ENCODE measurements at places on chromosomes 3 and 15.

DNA sequence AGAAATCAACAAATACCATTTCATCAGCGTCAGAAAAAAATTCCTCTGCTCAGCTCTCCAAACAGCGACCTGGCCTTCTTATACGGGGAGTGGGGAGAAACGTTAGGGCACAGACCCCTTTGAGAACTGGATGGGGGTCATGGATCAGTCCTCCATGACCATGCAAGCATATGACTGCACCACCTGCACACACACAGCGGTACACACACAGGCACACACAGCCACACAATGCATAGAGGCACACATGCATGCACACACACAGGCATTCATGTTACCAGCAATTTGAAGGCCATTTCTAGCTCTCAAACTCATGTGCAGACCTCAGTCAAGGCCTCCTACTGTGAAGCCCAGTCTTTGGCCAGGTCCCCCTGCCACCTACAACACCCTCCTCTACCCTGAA lies 50.2 kb downstream of the SLC41A3 start:
- DNase-seq: no peak

GRCh38 chr3:179398574-179399231 lies 51.2 kb downstream of the MFN1 start:
- no peak for DNase-seq

DNA sequence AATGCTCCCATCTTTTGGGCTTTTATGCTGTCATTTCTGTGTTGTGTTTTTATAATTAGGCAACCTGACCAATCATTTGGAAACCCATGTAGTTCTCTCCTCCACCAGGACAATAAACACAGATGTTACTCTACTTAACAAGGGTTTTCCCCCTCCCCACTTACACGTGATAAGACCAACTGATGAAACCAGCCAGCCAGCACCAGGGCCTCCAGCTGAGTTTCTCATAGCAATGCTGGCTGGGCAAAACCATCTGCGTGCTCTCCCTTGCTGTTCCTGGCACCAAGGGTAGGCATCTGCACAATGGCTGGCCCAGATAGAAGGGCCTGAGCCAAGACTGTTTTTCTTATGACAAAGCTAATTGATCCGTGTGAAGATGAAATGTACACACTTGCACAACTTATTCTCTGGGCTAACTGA lies 310.4 kb downstream of the PLCL2 start:
- peak; percentile 11 for DNase-seq

- DNase-seq: no peak
These were observed 193.8 kb downstream of the ABHD5 start for GRCh38 chr3:43884581-43884980.

DNA sequence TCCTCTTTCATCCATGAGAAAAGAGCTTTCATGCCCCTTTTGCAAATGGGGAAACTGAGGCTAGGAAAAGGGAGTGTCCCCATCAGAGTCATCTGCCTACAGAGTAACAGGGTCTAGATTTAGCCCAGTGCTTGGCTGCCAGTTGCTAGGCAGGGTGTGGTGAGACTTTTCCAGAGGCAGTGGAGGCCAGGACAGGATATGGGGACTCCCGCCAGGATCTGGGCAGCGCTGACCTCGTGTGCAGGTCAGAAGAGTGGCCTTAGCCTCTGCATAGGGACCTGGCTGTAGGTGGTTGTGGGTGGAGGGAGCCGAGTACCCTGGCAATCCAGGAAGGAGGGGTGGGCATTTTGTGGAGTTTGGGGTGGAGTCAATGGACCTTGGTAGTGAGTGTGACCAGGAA lies 4.2 kb downstream of the PLXNA1 start:
- no peak for DNase-seq

GRCh38 chr3:45347315-45348000 lies 40.9 kb upstream of the LARS2 start:
- no peak for DNase-seq

DNA sequence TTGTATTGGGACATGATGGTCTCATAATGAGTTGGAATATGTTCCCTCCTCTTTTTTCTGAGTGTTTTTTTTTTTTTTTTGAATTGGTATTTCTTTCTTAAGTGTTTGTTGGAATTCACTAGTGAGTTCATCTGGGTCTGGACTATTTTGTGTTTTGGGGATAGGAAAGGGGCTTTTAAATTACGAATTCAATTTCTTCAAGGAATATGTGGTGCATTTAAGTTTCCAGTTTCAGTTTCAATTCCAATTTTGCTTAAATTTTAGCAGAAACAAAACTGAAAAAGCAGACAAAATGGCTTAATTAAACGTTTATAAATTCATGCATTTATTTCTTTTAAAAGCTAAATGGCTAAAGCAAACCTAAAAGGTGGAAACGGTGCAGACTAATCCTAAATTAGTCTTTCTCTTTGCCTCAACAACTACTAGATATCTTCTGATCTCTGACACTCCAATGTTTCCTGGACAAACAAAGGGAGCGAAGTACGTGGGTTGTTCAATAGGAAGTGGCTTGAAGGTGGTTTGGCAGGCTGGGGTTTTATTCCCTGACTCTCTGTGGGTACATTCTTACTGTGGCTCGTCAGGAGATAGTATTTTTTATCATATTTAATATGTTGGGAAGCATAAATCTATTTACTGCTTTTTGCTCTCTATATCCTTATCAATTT lies 50.0 kb upstream of the CORO2B start:
- DNase-seq: peak; percentile 4

DNA sequence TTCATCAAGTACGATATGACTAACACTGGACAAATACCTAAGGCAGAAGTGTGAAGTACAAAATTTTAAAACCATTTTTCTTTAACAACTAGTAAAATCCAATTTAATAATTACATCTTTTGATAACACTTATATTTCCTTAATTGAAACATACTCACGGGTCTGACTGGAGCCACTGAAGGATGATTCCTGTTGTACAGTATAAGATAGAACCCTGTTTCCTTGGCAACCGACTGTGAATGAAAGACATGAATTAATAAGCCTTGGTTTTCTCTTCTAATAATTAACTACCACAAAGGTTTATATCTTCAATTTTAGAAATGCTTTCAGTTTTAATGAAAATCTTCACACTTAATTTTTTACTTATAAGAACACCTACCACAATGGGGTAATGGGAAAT lies 19.4 kb downstream of the DHX36 start:
- DNase-seq: no peak

DNA sequence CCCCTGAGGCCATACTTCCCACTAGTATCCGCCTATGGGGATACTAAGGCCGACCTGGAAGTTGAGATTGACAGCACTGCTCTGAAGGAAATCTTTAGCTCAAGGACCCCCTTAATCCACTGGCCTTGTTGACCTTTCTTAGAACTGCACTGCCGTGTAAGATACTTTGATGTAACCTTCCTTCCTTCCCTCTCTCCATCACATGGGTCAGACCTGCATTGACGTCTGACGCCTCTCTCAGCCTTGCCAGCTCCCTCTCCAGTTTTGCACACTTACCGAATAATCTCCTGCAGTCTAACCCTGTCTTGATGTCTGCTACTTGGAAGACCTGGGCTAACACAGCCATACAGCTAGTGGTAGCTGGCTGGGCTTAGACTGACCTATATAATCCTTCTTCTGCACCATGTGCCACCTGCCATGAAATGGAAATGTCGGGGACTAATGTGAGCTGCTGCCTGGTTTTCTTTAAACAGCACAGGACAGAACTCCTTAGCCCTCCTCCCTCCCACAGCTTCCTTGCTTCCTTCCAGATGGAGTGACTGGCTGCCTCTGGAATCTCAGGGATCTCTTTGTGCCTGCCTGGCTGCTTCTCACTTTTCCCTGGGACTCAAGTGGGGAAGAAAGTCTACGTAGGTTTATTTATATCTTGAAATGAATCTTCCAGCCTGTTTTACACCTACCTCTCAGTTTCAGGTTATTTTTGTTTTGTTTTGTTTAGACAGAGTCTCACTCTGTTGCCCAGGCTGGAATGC lies 39.2 kb upstream of the HERC1 start:
- no peak for DNase-seq

- DNase-seq: no peak
These were observed 118.5 kb downstream of the MFSD1 start for GRCh38 chr3:158920371-158920770.

- DNase-seq: no peak
These were observed 39.0 kb downstream of the GABPB1 start for GRCh38 chr15:50315814-50316630.

DNA sequence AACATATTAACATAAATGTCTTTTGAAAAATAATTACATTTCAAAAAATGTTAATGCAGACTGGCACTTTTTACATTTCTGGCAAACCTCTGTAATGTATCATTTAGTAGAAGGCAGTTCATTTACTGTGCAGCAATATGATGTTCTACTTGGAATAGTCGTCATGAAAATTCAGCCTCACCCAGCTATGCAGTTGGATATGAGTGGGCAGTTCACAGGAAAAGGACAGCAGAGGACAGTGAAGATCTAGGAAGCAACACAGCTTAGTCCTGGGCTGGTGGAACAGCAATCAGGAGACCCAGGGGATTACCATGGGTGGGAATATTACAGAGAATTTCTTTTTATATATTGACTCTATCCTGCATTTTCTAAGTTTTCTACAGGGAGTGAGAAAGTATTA lies 63.6 kb downstream of the ANO10 start:
- DNase-seq: no peak

GRCh38 chr3:187997490-187997889 lies 156.5 kb upstream of the LPP start:
- no peak for DNase-seq

DNA sequence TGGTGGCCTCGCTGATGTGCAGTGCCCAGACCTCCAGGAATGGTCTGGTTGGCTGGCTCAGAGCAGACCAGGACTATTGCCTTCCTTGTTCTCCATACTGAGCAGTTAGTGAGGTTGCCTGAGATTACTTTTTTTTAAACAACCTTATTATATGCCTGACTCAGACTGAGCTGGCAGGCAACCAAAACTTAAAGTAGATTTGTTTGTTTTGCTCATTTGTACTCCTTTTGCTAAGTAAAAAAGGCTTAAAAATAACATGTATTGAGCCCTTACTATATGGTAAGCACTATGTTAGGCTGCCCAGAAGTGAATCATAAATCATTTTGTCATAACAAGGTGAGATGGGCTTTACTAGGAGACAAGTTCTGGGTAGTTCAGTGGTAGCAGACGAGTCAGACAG lies 92.4 kb downstream of the GHSR start:
- DNase-seq: no peak

DNA sequence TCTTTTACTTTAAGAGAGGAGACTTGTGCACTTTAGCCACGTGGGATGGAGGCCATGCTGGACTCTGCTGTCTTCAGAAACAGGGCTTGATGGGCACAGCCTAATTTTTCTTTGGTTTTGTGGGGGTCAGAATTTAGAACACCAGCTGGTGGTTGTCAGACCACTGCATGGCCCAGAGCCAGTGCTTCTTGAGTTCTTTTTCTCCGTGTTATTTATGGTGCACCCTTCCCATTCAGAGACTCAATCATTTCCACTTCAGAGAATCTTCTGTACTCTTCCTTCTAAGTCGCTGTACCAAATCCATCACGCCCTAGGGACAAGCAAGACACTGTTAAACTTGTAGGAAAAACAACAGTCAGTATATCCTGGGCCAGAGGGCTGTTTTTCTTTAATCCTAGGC lies 20.1 kb downstream of the PRR23A start:
- DNase-seq: no peak

DNA sequence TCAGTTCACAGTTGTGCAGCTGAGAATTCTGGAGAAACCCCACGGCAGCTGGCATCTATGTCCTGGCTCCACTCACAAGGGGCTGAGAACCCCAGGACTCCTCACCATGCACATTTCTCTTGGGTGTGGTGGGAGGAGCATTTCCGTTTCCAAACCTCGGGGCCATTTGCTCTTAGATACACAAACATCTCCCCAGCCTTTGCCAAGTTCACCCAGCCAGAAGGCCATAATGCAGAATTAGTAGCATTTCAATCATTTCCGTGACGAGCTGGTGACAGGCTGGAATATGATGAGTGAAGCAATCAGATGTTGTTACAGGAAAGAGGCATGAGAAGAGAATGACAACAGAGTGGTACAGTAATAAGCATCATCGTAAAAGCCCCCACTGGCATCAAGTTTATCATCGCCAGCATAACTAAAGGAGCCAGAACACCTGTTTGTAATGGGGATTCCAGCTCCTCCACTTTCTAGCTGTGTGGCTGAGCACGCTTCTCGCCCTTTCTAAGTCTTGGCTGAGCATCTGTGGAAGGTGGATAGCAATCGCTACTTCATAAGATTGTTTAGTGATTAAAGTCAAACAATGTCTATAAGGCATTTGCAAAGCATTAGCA lies 82.0 kb downstream of the LIPC start:
- DNase-seq: no peak

DNA sequence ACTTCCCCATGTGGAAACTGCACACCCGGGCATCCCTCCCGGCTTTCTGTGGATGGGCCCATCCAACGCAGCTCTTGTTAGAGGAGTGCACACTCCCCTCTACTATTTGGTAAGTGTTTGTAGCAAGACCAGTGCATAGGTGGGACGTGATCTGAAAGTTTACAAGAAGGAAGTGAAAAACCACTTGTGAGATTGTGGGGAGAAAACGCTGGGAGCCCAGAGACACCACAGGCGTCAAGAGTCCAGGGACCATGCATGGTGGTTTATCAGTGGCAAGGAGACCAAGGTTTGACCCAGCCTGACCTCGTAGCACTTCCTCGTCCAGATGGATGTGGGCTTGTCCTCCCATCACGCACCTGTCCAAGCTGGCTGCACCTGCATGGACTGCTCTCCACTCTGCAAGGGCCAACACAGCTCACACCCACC lies 51.6 kb downstream of the ATP10A start:
- no peak for DNase-seq

GRCh38 chr3:123105201-123106189 lies 38.7 kb downstream of the PDIA5 start:
- no peak for DNase-seq

DNA sequence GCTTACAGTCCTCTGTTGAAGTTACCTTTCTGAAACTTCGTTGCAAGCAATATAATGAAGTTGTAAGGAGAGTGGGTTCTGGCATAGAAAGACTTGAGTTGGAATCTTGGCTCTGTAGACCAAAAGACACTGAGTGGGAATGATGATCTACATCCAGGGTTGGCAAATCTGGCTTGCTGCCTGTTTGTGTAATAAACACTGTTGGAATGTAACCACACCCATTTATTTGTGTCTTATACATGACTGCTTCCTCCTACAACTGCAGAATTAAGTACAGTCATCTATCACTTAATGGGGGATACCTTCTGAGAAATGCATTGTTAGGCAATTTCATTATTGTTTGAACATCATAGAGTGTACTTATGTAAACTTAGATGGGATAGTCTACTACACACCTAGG lies 178.4 kb upstream of the SUCLG2 start:
- no peak for DNase-seq

- DNase-seq: peak; percentile 17
These were observed 104.2 kb upstream of the SLC7A14 start for GRCh38 chr3:170689893-170690660.

GRCh38 chr3:127216415-127217261 lies 23.7 kb downstream of the PRR23E start:
- no peak for DNase-seq

GRCh38 chr3:46917257-46917656 lies 39.7 kb downstream of the PTH1R start:
- DNase-seq: no peak

DNA sequence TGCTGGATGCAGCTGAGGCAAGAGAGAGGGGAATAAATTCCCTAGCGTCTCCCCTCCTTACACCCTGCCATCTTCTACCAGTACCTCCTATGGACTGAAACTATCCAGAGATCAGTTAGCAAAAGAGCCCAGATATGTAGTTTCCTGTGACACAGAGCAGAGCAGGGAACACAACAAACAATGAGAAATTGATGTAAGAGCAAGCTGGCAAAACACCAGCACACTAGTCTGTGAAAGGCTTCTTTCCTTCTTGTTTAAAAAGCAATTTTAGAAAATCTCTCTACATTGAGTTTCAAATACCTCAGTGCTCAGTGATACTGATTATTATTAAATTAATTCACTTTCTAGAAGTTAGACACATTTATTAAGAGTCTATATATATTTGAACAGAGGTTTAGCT lies 215.6 kb upstream of the AZI2 start:
- DNase-seq: no peak

Data from T-helper 2 cell treated with Interferon-gamma antibody and Interleukin-4, amounts not matched to agents 5 μg/mL and 100 μg/mL, for 36 hours (primary cell).